ENCODE measurements at places on chromosomes 7 and 10. TPM values are rescaled to one million over a fixed set of nuclear protein-coding genes. Genes with fewer than 3 reads are reported as not detected.

GRCh38 chr7:127474457-127474856 lies 81.9 kb upstream of the ZNF800 start:
- DNase-seq: no peak

The KCNIP2 gene
- 14.9 TPM for total RNA-seq

- DNase-seq: no peak
Observed at GRCh38 chr10:103423748-103424147, 27.3 kb downstream of the PDCD11 start.

The PNLIPRP1 gene
- total RNA-seq: not detected

The POP7 gene
- total RNA-seq: 25.1 TPM

DNA sequence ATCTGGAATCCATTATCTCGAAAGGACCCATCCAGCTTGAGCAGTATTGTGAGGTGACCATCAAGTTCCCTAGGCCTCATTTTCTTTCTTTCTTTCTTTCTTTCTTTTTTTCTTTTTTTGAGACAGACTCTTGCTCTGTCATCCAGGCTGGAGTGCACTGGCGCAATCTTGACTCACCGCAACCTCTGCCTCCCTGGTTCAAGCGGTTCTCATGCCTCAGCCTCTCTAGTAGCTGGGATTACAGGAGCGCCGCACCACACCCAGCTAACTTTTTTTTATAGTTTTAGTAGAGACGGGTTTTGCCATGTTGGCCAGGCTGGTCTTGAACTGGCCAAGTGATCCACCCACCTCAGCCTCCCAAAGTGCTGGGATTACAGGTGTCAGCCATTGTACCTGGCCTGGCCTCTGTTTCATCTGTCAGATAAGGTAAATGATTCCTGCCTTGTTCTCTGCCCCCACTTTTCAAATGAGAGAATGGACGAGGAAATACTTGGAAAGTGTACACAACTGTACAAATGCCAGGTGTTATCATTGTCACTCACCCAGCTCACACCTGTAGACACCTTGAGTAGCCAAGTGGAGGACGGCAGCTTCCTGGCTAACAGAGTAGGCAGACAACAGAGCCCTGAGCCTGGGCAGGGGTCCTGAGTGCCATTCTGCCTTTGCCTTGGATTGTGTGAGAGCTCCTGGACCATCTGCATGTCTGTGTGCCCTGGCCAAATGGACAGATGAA lies 54.1 kb downstream of the HK1 start:
- DNase-seq: no peak

- no peak for DNase-seq
Observed at GRCh38 chr10:60937022-60937421, 7.0 kb downstream of the RHOBTB1 start.

The PTPRE gene
- 51.1 TPM for total RNA-seq

DNA sequence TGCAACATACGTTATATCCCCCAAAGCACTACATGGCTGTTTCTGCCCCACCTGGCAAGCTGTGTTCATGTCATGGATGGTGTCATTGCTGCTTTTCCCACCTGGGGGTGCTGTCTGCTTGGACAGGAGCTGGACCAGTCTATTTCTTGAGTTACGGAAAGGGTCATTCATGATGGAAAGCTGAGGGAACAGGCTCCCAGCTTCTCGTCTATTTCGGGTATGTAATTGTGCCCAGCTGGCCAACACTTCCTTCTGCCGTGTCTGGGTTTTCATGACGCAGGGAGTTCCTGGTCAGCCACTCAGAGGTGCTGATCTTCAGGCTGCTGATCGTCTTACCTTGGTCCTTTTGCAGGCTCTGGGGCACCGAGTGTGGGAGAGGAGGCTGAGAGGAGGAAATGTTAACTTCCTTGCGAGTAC lies 8.6 kb downstream of the BTBD16 start:
- peak; percentile 66 for DNase-seq

GRCh38 chr7:295155-296154 lies 5.5 kb downstream of the FOXL3 start:
- DNase-seq: no peak

The NKX2-3 gene
- total RNA-seq: not detected

The CPN1 gene
- total RNA-seq: not detected

DNA sequence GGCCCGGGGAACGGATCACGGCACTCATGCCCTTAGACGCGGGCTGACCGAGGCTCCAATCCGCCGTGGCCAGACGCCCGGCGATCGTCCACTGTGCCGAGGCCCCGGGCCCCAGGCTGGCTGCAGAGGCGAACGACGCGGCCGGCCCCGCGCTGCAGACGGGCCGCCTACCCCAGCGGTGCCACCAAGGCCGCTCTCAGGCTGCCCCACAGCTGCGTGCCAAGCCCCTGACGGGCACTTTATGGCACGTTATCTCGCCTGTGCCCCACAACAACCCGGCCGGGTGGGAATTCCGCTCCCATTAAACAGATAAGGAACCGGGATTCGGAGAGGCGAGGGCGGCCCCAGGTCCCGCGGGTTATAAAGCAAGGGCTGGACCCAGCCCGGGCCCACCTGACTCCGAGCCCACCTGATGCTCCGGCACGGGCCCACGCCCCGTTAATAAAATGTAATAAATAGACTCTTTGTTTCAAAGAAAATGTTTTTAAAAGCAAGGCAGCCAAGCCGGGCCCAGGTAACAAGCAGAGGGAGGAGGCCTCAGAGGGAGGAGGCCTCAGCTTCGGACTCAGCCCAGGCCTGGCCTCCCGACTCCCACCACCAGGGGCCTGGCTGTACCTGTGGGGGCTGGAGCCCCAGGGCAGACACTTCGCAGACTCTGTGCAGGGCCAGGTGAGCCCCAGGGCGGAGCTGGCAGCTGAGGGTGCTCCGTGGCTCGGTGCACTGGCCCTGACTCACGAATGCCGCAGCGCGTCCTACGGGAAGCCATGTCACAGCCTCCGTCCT lies 79.7 kb downstream of the FOXL3 start:
- peak; percentile 58 for DNase-seq

The GOLGA7B gene
- total RNA-seq: 0.54 TPM
